ENCODE measurements at places on chromosomes 12 and 14. TPM values are rescaled to one million over a fixed set of nuclear protein-coding genes. Genes with fewer than 3 reads are reported as not detected.

The CDCA3 gene
- total RNA-seq, result 1.7 TPM

DNA sequence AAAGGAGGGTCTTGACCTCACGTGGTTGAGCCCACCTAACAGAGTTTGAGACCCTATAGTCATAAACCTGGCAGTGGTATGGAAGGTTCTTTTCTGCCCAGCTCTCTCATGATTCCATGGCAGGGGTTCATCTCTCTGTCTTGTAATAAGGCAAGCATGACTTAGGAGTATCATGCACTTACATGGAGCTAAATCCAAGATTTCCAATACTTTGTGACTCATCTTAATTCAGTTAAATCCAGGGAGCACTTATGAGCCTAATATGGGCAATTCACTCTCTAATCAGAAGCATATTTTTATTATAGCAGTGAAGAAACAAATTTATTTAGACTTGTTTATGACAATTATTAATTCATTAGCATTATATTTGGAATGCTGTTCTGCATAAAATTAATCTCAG, 131.8 kb upstream of the CPSF6 start:
- DNase-seq, result no peak
- H3K36me3 ChIP-seq, result no peaks in the 10 kb centered on the region
- no peaks in the 10 kb centered on the region for H3K27me3 ChIP-seq

- H3K36me3 ChIP-seq, result no peaks in the 10 kb centered on the region
- H3K4me1 ChIP-seq, result no peaks in the 10 kb centered on the region
- H3K4me3 ChIP-seq, result no peak overlapping the region
These were observed 196.7 kb downstream of the ALX1 start for GRCh38 chr12:85476756-85477155.

GRCh38 chr12:42166501-42166900, 21.8 kb upstream of the GXYLT1 start:
- no peak overlapping the region for H3K4me3 ChIP-seq
- no peak overlapping the region for H3K27ac ChIP-seq
- no peak for DNase-seq
- no peaks in the 10 kb centered on the region for H3K4me1 ChIP-seq

The SLCO1C1 gene
- 2.0 TPM for total RNA-seq

DNA sequence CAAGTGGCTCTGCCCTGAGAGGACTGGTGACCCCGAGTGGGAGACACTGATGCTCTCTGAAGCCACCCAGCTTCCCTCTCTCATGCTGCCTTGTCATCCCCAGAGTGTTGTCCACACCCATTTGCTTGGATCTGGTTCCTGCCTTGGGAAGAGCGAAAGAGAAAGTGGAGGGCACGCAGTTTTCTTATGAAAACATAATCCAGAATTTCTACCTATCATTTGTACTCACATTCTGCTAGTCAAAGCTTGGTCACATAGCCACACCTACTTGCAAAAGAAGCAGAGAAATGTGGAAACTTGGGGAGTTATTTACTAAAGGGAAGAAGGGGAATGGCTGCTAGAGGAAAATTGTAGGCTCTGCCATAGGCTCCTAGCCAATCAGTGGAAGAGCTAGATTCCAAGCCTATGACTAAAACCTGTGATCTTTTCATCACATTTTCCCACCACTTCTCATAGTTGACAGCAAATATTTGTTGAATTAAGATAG, 326.3 kb downstream of the ZFP36L1 start:
- no peaks in the 10 kb centered on the region for H3K27me3 ChIP-seq
- no peak overlapping the region for H3K27ac ChIP-seq
- H3K4me3 ChIP-seq, result no peak overlapping the region
- H3K4me1 ChIP-seq, result no peaks in the 10 kb centered on the region
- no peaks in the 10 kb centered on the region for H3K36me3 ChIP-seq
- no peak for DNase-seq

- no peak overlapping the region for H3K4me3 ChIP-seq
- no peaks in the 10 kb centered on the region for H3K4me1 ChIP-seq
- no peak overlapping the region for H3K27ac ChIP-seq
- no peaks in the 10 kb centered on the region for H3K36me3 ChIP-seq
- H3K27me3 ChIP-seq, result no peaks in the 10 kb centered on the region
These were observed 99.9 kb downstream of the RAD51B start for GRCh38 chr14:67919259-67920032.

- no peak overlapping the region for H3K4me3 ChIP-seq
- H3K27me3 ChIP-seq, result no peaks in the 10 kb centered on the region
- H3K27ac ChIP-seq, result no peak overlapping the region
- H3K36me3 ChIP-seq, result no peaks in the 10 kb centered on the region
- DNase-seq, result no peak
These were observed 140.7 kb upstream of the PRICKLE1 start for GRCh38 chr12:42730291-42730690.

GRCh38 chr12:121294151-121294889, 2.2 kb downstream of the CAMKK2 start:
- H3K27me3 ChIP-seq, result no peaks in the 10 kb centered on the region
- no peak overlapping the region for H3K27ac ChIP-seq
- peaks cover 37% of the 10 kb centered on the region for H3K4me1 ChIP-seq
- no peak overlapping the region for H3K4me3 ChIP-seq
- no peak for DNase-seq
- H3K36me3 ChIP-seq, result no peaks in the 10 kb centered on the region

The BCL2L2 gene
- total RNA-seq, result 36.3 TPM

The INSM2 gene
- total RNA-seq, result not detected

GRCh38 chr12:116346741-116347140, 69.2 kb upstream of the MED13L start:
- no peak overlapping the region for H3K27ac ChIP-seq
- H3K27me3 ChIP-seq, result no peaks in the 10 kb centered on the region
- H3K4me1 ChIP-seq, result peaks cover 15% of the 10 kb centered on the region
- no peaks in the 10 kb centered on the region for H3K36me3 ChIP-seq

DNA sequence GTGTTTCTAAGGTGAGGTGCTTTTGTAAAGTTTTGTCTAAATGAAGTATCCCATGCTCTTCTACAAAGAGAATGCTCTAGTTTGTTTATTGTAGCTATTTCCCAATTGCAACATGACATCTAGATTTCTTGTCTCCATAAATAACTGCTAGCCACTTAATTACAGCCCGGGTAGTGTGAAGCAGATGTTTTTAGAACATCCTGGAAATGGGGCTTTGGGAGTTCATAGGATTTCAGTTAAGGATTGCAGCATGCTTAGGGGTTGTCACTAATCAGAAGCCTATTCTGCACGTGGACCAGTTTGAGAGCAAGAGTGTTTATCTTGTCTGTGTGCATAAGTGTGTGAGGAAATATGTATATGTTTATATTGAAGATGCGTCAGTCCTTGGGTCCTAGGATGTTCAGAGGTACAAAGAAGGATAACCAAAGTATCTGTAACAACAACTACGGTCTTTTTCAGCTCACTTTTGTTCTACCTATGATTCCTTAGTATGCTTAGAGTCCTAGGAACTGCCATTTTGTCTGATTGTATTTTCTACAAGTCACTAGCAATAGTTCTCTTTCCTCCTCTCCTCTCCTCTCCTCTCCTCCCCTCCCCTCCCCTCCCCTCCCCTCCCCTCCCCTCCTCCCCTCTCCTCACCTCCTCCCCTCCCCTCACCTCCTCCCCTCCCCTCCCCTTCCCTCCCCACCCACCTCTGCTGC, 135.3 kb downstream of the ACSS3 start:
- H3K27ac ChIP-seq, result no peak overlapping the region
- H3K4me1 ChIP-seq, result peaks cover 20% of the 10 kb centered on the region

- no peak overlapping the region for H3K27ac ChIP-seq
- no peaks in the 10 kb centered on the region for H3K36me3 ChIP-seq
- no peak overlapping the region for H3K4me3 ChIP-seq
- no peaks in the 10 kb centered on the region for H3K4me1 ChIP-seq
- DNase-seq, result no peak
- H3K27me3 ChIP-seq, result no peaks in the 10 kb centered on the region
These were observed 754.5 kb downstream of the C12orf50 start for GRCh38 chr12:87274594-87275245.

DNA sequence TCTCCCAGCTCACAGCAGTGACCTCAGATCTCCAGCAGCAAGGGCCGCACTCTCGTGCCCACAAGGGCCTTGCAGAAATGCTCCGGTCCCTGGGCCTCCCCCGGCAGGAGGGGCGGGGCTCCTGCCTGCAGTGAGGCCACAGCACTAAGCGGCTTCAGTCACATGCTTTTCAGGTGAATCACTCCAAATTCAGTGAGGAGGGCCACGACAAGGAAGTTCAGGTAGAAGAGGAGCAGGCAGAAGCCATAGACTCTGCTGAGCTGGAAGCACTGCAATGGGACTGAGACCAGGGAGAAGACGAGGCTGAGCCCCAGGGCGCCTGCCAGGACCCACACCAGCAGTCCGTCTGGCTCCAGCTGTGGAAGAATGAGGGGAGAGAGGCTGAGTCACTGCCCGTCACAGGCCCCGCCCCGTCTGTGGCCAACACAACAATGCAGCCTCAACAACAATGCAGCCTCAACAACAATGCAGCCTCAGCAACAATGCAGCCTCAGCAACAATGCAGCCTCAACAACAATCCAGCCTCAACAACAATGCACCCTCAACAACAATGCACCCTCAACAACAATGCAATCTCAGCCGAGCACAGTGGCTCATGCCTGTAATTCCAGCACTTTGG, 35.2 kb downstream of the SLC8B1 start:
- H3K4me3 ChIP-seq, result no peak overlapping the region
- peaks cover 32% of the 10 kb centered on the region for H3K36me3 ChIP-seq
- peak; percentile 80 for DNase-seq
- no peaks in the 10 kb centered on the region for H3K27me3 ChIP-seq
- H3K27ac ChIP-seq, result peak overlapping the region; percentile 84

GRCh38 chr12:14893506-14894250, 8.0 kb upstream of the MGP start:
- H3K4me3 ChIP-seq, result no peak overlapping the region
- peak overlapping the region; percentile 54 for H3K27ac ChIP-seq
- no peaks in the 10 kb centered on the region for H3K27me3 ChIP-seq
- no peak for DNase-seq

GRCh38 chr12:58575256-58575655, 345.0 kb downstream of the LRIG3 start:
- H3K36me3 ChIP-seq, result no peaks in the 10 kb centered on the region
- no peaks in the 10 kb centered on the region for H3K27me3 ChIP-seq
- no peaks in the 10 kb centered on the region for H3K4me1 ChIP-seq
- no peak overlapping the region for H3K27ac ChIP-seq

The KRT6B gene
- not detected for total RNA-seq

The AICDA gene
- 0.12 TPM for total RNA-seq

GRCh38 chr14:28931999-28932398, 165.4 kb downstream of the FOXG1 start:
- H3K27me3 ChIP-seq, result no peaks in the 10 kb centered on the region
- H3K4me3 ChIP-seq, result no peak overlapping the region
- H3K27ac ChIP-seq, result no peak overlapping the region
- no peaks in the 10 kb centered on the region for H3K36me3 ChIP-seq
- H3K4me1 ChIP-seq, result no peaks in the 10 kb centered on the region

The TMEM132C gene
- total RNA-seq, result 10.5 TPM

DNA sequence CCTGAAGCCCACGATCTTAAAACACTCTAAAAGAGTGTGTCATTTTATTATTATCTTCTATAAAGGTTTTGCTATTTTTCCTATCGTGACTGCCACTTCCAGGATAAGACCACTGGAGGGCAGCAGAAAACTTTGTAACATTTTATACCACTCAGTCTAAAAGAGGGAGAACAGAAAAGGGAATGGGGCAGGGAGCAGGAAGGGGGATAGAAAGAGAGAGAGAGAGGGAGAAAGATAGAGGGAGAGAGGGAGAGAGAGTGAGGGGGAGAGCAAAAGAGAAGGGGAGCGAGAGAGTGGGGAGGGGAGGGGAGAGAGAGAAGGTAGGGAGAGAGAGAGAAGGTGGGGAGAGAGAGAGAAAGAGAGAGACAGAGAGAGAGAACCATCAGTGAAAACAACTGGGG, 2.0 kb upstream of the ART4 start:
- no peaks in the 10 kb centered on the region for H3K4me1 ChIP-seq
- H3K27me3 ChIP-seq, result no peaks in the 10 kb centered on the region
- peak; percentile 70 for DNase-seq
- H3K27ac ChIP-seq, result peak overlapping the region; percentile 51

GRCh38 chr14:33556382-33557121, 394.3 kb downstream of the EGLN3 start:
- DNase-seq, result no peak
- H3K4me3 ChIP-seq, result no peak overlapping the region
- no peaks in the 10 kb centered on the region for H3K27me3 ChIP-seq
- H3K4me1 ChIP-seq, result no peaks in the 10 kb centered on the region

The SARNP gene
- total RNA-seq, result 61.4 TPM

The CCNB1IP1 gene
- 71.1 TPM for total RNA-seq

DNA sequence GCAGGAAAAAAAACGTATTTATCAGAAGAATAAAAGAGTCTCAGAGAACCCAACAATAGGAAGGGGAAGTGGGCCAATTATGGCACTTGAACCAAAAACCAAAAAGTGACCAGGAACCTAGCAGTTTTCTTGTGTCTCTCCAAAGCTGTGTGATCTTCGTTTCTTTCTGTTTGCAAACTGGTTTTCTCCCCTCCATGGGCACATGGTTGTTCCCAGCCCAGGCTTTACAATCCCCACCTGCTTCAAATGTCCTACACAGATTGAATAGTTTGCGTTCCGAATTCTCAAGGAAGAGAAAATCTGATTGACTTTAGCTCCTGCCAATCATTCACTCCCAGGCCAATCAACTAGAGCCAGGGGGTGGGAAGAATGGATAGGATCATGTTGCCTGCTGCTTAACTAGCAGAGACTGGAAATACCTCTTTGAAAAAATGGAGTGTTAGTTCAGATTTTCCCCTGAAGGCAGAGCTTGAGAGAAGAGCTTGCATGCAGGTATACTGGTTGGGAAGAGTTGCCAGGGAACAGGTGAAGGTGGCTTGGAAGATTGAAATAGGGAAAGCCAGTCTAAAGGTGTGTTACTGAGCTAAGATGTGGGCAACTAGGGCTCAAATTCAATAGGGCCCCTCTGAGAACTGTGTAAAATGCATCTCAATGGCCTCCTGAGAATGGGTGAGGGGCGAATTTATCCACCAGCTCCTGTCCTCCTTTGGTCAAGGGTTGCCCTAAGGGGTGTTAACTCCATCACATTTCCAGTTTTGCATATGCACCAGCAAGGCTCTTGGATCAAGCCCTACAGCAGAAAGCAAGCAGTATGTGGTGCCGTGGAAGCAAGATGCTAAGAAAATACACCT, 106.4 kb upstream of the SRRM4 start:
- H3K4me3 ChIP-seq, result no peak overlapping the region
- H3K4me1 ChIP-seq, result no peaks in the 10 kb centered on the region
- no peaks in the 10 kb centered on the region for H3K36me3 ChIP-seq

DNA sequence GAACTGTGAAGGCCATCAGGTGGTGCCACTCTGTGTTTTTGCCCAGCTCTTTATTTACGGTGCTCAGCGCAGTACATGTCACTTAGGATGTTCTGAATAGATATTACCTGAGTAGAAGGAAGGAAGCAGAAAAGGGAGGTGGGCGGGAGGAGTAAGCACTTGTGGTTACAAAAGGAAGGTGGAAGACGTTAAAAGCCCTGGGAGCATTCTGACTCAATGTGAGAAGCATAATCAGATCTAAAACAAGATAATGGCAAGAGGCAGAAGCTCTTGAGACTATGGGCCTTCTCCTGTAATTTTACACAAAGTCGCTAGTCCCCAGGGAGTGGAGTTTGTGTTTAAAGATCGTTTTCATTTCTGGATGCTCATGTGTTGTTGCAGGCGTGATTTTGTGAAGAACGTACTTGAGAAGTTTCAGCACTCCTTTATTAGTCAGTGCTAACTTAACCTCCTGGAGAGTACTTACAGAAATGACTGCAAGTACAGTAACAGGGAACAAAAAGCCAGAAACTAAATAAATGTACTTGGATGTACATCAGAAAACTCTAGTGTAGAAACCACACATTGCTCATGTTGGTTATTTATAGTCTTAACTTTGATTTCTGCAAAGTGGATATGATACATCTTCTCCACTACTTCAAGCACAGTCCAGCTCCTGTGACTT, 1523.5 kb downstream of the AACS start:
- no peaks in the 10 kb centered on the region for H3K36me3 ChIP-seq
- no peaks in the 10 kb centered on the region for H3K4me1 ChIP-seq
- DNase-seq, result no peak
- no peaks in the 10 kb centered on the region for H3K27me3 ChIP-seq
- H3K27ac ChIP-seq, result no peak overlapping the region

The CACNA1C gene
- 93.6 TPM for total RNA-seq

Measured in right atrium auricular region (tissue), 2 donors.